ENCODE measurements at places on chromosomes 16 and 17. TPM values are rescaled to one million over a fixed set of nuclear protein-coding genes. Genes with fewer than 3 reads are reported as not detected.

SEC14L5 gene
- not detected for polyA plus RNA-seq

METTL16 gene
- polyA plus RNA-seq = 28.8 TPM

C17orf67 gene
- 1.2 TPM for polyA plus RNA-seq

ADGRG3 gene
- polyA plus RNA-seq = not detected

TMEM238L gene
- not detected for polyA plus RNA-seq

PRAC1 gene
- polyA plus RNA-seq = not detected

VASN gene
- 0.18 TPM for polyA plus RNA-seq

LYZL6 gene
- not detected for polyA plus RNA-seq

DRG2 gene
- 54.9 TPM for polyA plus RNA-seq

FOXN1 gene
- polyA plus RNA-seq = not detected

CUEDC1 gene
- polyA plus RNA-seq = 0.55 TPM

GPRC5C gene
- 0.96 TPM for polyA plus RNA-seq

PDE6G gene
- polyA plus RNA-seq = 5.0 TPM

SSTR5 gene
- not detected for polyA plus RNA-seq

ARL5C gene
- polyA plus RNA-seq = not detected

KRTAP17-1 gene
- not detected for polyA plus RNA-seq

CPSF4L gene
- polyA plus RNA-seq = not detected

GALR2 gene
- polyA plus RNA-seq = 1.2 TPM

EFCAB5 gene
- polyA plus RNA-seq = 1.7 TPM

SOX9 gene
- 1.2 TPM for polyA plus RNA-seq

GP2 gene
- not detected for polyA plus RNA-seq

SMIM36 gene
- polyA plus RNA-seq = not detected

RNF135 gene
- polyA plus RNA-seq = 27.6 TPM

MAFG gene
- polyA plus RNA-seq = 2.8 TPM

RRAD gene
- 3.0 TPM for polyA plus RNA-seq

ZNF205 gene
- polyA plus RNA-seq = 0.58 TPM

DHRS7C gene
- polyA plus RNA-seq = not detected

RAMP2 gene
- polyA plus RNA-seq = 0.51 TPM

ZNF423 gene
- 0.21 TPM for polyA plus RNA-seq

CCL4 gene
- 20.5 TPM for polyA plus RNA-seq

BICDL2 gene
- polyA plus RNA-seq = not detected

IL34 gene
- polyA plus RNA-seq = not detected

ZNF624 gene
- 1.9 TPM for polyA plus RNA-seq

WNK4 gene
- not detected for polyA plus RNA-seq

LITAFD gene
- polyA plus RNA-seq = not detected

DPEP3 gene
- polyA plus RNA-seq = not detected

MEFV gene
- not detected for polyA plus RNA-seq

TBC1D3D gene
- polyA plus RNA-seq = not detected

HES7 gene
- 0.08 TPM for polyA plus RNA-seq

CCL8 gene
- polyA plus RNA-seq = not detected

AATK gene
- polyA plus RNA-seq = not detected

ALDH3A1 gene
- polyA plus RNA-seq = 0.28 TPM

ATP2A1 gene
- polyA plus RNA-seq = 1.2 TPM

SDF2 gene
- 46.9 TPM for polyA plus RNA-seq

USH1G gene
- 0.05 TPM for polyA plus RNA-seq

BAHCC1 gene
- polyA plus RNA-seq = not detected

RNF222 gene
- not detected for polyA plus RNA-seq

SLC5A2 gene
- polyA plus RNA-seq = 7.4 TPM

C1QL1 gene
- polyA plus RNA-seq = not detected

PPP4C gene
- 222 TPM for polyA plus RNA-seq

BCL6B gene
- not detected for polyA plus RNA-seq

Data from GM12878 (cell line).